ENCODE measurements at places on chromosomes 1 and 21.

- no peak for DNase-seq
These were observed 24.9 kb downstream of the KCNQ4 start for GRCh38 chr1:40808444-40808843.

GRCh38 chr21:41520560-41521442 lies 12.8 kb upstream of the TMPRSS2 start:
- DNase-seq: no peak

DNA sequence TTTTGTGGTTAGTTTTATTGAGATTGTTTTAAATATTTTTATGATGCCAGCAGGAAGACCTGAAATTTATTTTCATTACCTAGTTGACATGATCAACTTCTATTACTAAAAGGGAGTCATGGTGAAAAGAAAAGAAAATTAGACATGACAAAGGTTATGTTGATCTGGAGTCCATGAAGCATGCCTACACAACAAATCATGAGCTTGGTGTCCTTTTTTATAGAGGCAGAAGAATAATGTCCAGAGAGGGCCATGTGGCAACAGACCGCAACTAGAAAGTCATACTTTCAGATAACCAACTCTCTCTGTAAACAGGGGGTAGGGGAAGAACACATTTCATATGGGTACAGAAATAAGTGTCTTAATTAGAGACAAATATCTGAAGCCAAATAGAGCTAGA lies 175.5 kb upstream of the HOOK1 start:
- DNase-seq: no peak

DNA sequence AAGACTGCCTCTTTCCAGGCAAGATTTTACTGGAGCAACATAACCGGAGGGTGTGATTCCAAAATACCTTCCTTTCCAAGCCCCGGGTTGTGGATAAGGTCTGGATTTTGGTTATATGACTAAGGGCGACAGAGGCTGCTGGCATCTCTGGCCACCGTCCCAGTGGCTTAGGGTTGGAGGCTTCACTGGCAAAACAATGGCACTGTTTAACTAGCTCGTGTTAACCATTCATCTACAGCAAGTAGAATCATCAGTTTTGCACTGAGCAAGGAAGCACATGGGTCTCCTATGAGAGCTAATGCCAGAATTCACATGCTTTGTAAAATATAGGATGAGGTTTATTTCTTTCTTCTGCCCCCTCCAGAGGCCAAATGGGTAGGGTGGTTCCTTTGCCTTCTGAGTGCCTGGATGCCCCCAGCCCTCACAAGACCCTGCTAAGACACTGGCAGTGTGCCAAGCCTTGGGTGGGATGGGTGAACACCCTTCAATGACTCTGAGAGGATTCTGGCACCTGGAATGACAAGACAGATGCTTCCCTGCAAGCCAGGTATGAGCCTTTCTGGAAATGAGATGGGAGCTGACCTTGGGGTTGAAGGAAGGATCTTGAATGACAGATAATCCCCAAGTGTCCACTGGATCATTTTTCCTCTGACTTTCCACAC lies 36.8 kb downstream of the DHCR24 start:
- no peak for DNase-seq

- no peak for DNase-seq
These were observed 102.8 kb downstream of the POFUT2 start for GRCh38 chr21:45184869-45185268.

DNA sequence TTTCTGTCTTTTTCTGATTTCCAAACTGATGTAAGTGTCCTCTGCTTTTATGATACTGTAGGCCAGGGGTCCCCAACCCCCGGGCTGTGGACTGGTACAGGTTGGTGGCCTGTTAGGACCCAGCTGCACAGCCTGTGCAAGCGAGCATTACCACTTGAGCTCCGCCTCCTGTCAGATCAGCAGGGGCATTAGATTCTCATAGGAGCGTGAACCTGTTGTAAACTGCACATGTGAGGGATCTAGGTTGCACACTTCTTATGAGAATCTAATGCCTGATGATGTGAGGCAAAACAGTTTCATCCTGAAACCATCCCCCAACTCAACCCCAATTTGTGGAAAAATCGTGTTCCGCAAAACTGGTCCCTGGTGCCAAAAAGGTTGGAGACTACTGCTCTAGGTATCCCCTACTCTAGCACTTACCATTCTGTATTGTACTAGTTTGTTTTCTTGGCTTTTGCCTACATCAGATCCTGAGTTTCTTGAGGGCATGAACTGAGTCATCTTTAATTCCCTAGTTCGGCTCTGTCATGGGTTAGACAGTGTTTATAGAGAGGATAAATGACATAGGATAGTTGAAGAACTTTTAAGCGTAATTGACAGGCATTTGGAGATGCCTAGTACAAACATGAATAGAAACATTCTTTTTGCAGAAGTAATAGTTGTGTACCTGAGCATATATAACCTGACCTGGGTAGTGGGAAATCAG lies 4.1 kb downstream of the ABCD3 start:
- no peak for DNase-seq

DNA sequence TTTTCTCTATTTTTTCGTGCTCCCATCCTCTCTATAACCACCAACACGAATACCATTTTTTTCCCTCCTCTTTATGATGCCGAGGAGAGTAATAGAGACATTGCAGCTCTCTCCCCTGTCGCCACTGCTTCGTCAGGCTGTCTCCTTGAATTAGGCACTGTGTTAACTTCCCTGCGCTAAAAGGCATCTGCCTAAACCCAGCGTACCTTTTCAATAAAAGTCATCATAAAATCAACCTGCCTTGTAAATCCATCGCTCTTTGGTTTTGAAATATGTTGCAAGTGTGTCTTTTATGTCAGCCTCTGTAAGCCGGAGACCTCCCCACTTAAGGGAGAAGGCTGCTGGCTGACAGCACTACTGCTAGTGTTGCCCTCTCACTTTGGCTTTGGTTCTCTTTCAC lies 8.7 kb downstream of the RNF220 start:
- no peak for DNase-seq

DNA sequence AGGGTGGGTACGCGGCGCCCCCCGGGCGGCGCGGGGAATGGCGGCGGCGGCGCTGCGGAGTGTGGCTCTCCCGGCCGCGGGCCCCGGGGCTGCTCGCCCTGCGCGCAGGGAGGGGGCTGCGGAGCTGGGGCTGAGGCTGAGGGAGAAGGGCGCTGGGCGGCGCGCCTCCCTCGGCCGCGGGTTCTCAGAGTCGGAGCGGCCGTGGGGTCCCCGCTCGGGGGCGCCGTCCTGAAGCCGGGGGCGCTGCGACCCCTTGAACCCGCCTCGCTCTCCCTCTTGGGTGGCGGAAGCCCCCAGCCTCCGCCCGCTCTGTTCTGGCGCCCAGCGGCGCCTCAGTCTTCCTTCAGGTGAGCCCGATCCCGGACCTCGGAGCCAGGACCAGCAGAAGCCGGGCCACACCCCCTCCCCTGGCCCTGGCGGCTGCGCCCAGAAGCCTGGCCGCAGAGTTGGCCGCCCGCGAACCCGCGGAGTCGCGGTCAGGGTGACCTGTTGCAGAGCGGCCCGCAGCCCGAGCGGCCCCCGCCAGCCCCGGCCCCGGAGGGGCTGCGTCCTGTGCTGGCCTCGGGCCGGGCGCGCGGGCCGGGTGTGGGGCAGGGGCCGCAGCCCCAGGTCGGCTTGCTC lies 532 bp downstream of the RALGPS2 start:
- DNase-seq: no peak

DNA sequence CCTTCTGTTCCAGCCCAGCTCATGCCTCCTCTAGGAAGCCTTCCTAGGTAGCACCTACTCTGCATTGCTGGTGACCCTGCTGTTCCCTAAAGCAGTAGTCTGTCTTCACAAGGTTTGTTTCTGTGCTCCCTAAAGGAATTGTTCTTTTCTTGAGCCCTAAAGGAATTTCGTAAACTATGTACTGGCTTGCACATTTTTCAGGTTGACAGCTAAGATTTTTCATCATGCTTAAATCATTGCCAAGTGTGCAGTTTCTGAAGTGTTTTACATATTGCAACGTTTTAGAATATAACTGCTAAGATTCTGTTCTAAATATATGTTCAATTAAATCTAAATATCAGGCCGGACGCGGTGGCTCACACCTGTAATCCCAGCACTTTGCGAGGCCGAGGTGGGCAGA lies 13.1 kb downstream of the S100A16 start:
- DNase-seq: no peak

DNA sequence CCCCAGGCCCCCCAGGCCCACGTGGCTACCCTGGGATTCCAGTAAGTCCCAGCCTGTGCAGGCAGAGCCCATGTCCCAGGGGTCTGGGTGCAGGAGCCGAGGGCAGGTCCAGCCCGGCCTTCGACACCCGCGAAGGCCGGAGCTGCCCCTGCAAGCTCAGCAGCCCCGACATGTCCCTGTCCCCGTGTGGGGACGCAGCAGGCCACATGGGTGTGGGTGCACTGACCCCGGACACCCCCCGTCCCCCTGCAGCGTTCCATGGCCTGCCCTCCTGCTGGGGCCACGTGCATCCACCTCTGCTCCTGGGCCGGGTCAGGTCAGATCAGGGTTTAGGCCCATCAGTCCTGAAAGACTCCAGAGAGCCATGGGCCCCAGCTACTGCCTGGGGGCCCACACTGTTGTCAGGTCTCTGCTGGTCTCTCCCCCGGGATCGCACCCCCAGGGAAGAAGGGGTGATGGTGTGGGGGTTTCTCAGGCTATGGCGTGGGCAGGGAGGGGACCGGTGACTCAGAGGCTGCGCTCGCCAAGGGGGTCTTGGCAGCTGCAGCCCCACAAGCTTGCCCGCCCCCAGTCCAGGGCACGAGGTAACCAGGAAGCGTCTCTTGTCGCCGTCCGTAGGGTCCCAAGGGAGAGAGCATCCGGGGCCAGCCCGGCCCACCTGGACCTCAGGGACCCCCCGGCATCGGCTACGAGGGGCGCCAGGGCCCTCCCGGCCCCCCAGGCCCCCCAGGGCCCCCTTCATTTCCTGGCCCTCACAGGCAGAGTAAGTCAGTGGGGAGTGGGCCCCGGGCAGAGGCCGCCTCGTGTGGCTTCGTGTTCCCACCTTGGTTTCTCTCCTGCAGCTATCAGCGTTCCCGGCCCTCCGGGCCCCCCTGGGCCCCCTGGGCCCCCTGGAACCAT lies 37.5 kb downstream of the SLC19A1 start:
- no peak for DNase-seq

DNA sequence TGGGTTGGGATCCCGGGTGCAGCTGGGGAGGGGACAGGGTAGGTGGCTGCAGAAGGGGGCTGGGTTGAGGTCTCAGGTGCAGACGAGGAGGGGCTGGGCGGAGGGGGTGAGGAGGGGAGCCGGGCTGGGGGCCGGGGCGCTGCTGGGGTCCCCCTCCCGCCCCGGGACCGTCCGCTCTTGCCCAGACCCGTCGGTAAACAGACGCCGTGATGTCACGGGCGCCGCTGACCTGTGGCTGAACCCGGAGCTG lies 22.3 kb downstream of the DHRS3 start:
- no peak for DNase-seq

GRCh38 chr1:25858494-25858893 lies 763 bp downstream of the AUNIP start:
- no peak for DNase-seq

DNA sequence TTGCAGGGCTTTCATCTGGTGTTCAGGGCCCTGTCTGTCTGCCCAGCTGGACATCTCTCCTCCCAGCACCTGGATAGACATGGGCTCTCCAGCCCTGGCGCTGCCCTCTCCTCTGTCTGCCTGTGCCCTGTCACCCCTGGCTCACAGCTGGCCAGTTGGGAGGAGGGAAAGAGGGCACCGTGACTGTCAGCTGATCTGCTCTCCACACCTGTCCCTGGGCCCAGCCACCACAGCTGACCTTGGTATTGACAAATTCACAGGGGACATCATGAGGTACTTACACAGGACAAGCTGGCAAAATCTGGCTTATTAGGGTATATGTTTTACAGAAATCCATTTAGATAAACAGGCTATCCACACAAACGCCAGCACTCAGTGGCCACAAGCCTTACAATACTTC lies 8.3 kb downstream of the TNR start:
- no peak for DNase-seq

DNA sequence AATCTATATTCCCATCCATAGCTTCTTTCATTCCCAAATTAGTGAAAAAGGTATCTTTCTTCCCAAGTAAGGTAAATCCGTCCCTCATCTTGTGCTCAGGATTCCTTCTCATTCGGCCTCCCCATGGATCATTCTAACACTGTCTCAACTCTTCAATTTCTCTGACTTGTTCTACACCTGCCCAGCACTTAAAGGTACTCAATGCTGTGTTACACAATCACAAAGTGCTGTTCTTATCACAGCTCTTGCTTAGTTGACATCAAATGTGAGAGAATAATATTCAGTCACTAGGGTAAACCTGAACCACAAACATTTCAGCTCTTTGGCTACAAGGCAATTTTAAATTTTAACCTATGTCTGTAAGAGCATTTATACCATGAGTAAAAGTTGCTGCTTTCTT lies 94.8 kb downstream of the DIRAS3 start:
- DNase-seq: no peak

DNA sequence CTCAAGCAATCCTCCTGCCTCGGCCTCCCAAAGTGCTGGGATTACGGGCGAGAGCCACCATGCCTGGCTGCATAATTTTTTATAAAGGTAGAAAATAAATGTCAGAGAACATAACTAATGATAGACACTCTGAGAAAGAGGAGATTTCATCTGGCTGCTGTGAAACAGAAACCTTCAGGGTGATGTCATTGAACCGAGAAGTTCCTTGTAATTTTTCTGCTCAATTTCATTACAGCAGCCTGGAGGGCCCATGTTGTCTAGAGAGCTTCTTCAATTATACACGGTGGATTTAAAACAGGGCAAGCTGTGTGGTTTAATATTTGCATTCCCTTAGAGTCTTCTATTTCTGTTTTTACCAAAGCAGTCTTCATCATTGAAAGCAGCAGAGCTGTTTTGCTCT lies 64.3 kb upstream of the MORC3 start:
- DNase-seq: no peak

- no peak for DNase-seq
These were observed 49.4 kb downstream of the SYDE2 start for GRCh38 chr1:85151446-85151845.

DNA sequence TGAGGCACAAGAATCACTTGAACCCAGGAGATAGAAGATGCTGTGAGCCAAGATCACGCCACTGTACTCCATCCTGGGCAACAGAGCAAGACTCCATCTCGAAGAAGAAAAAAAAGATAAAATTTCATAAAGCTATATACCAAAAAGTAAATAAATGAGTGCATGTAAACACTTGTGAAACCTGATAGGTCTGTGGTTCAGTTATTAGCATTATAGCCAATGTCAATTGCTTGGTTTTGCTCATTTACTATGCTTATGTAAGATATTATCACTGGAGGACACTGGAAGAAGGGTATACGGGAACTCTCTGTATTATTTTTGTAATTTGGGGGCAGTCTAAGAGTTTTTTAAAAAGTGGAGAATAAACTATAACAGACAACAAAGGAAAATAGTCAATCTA lies 17.7 kb upstream of the TAL1 start:
- DNase-seq: no peak

- DNase-seq: no peak
These were observed 90.7 kb downstream of the SCCPDH start for GRCh38 chr1:246814890-246815289.

- no peak for DNase-seq
These were observed 27.1 kb downstream of the MAEL start for GRCh38 chr1:167016100-167016750.

- no peak for DNase-seq
These were observed 94.6 kb downstream of the STUM start for GRCh38 chr1:226643177-226643576.
